ENCODE measurements at places on chromosomes 6 and 20. TPM values are rescaled to one million over a fixed set of nuclear protein-coding genes. Genes with fewer than 3 reads are reported as not detected.

RRAGD gene
- polyA plus RNA-seq, result 34.5 TPM

GFOD1 gene
- polyA plus RNA-seq, result 1.5 TPM

C6orf141 gene
- 0.61 TPM for polyA plus RNA-seq

OR2B6 gene
- polyA plus RNA-seq, result 0.17 TPM

TPMT gene
- polyA plus RNA-seq, result 29.6 TPM

LY6G6C gene
- 0.18 TPM for polyA plus RNA-seq

DEFB132 gene
- not detected for polyA plus RNA-seq

OR12D3 gene
- not detected for polyA plus RNA-seq

SLC25A27 gene
- polyA plus RNA-seq, result 36.9 TPM

C20orf204 gene
- 0.43 TPM for polyA plus RNA-seq

GPX5 gene
- not detected for polyA plus RNA-seq

SIRPB2 gene
- polyA plus RNA-seq, result 0.49 TPM

C20orf96 gene
- polyA plus RNA-seq, result 37.0 TPM

FAXC gene
- 4.7 TPM for polyA plus RNA-seq
